ENCODE measurements at places on chromosomes 13 and 19. TPM values are rescaled to one million over a fixed set of nuclear protein-coding genes. Genes with fewer than 3 reads are reported as not detected.

SOX1 gene
- total RNA-seq, result not detected

UBA52 gene
- 1,286 TPM for total RNA-seq

KIRREL2 gene
- total RNA-seq, result 0.39 TPM

SELENOV gene
- total RNA-seq, result not detected

ATP12A gene
- total RNA-seq, result 0.39 TPM

BRSK1 gene
- 2.2 TPM for total RNA-seq

SULT2B1 gene
- 0.54 TPM for total RNA-seq

ZNF546 gene
- 3.1 TPM for total RNA-seq

SBK2 gene
- total RNA-seq, result not detected

SLC25A23 gene
- 4.7 TPM for total RNA-seq

CNFN gene
- total RNA-seq, result 8.2 TPM

DIRAS1 gene
- total RNA-seq, result under 0.01 TPM

YJU2 gene
- total RNA-seq, result 18.8 TPM

FUT6 gene
- under 0.01 TPM for total RNA-seq

CCDC61 gene
- total RNA-seq, result 7.1 TPM

CEACAM6 gene
- not detected for total RNA-seq

Data from placental epithelial cell (primary cell).